Type B pancreatic cell (in vitro differentiated cells): ENCODE measurements at places on chromosomes 3 and 15. TPM values are rescaled to one million over a fixed set of nuclear protein-coding genes. Genes with fewer than 3 reads are reported as not detected.

THPO gene
- 0.41 and 0.52 TPM in 2 replicates for total RNA-seq

GRCh38 chr3:149657926-149658743 lies at the start of gene WWTR1:
Gene WWTR1, minus strand, starts transcription at chr3:149658025. Its CDS starts 719 bp downstream, at chr3:149657306.
- H3K27ac ChIP-seq, result peak within 1 kb of the TSS; percentile 95
- no peaks in the 10 kb centered on the region for H3K27me3 ChIP-seq
- H3K36me3 ChIP-seq, result peaks cover 20% of the 10 kb centered on the region
- DNase-seq, result peak; percentile 88
- peaks cover 52% of the 10 kb centered on the region for H3K4me1 ChIP-seq
- peak within 1 kb of the TSS; percentile 99 for H3K4me3 ChIP-seq

GRCh38 chr15:61668444-61668843 lies 391.8 kb downstream of the VPS13C start:
- no peaks in the 10 kb centered on the region for H3K4me1 ChIP-seq
- no peaks in the 10 kb centered on the region for H3K36me3 ChIP-seq
- no peak overlapping the region for H3K27ac ChIP-seq
- no peak overlapping the region for H3K4me3 ChIP-seq
- DNase-seq, result no peak

DNA sequence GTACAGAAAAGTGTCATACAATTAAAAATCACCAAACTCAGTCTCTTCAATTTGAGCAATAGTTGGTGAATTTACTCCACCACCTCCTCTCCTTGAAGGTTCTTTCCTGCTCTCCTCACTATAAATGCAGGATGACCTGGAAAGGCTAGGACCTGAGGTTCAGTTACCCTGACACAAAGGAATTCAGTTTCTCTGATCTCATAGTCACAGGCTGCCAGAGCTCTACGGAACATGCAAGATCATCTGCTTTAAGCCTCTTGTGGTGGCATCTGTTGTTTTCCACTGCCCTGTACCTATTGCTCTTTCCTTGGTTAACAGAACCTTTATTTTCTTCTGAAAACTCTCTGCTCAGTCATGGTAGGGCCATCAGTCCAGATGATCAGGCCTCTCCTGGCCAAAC lies 4.9 kb upstream of the TP63 start:
- H3K27ac ChIP-seq, result no peak overlapping the region
- no peaks in the 10 kb centered on the region for H3K27me3 ChIP-seq
- H3K4me1 ChIP-seq, result no peaks in the 10 kb centered on the region
- H3K36me3 ChIP-seq, result no peaks in the 10 kb centered on the region

DNA sequence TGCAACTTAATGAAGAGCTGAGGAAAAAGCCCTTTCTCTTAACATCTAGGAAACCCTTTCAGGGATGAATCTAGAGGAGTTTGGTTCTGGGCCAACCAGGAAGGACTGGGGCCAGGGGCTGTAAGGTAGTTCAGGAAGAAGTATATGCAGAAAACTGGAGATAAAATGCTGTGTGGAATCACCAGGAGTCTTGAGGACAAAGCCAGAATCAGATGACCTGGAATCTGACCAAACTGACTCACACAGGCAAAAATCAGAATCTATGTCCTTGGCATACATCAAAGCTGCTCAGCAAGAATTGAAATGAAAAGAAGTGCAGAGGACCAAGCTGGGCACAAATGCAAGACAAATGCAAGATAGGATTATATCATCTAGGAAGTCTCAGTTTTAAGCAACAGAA lies 59.4 kb upstream of the ATP2C1 start:
- H3K27me3 ChIP-seq, result peaks cover 8% of the 10 kb centered on the region
- no peaks in the 10 kb centered on the region for H3K36me3 ChIP-seq
- no peak overlapping the region for H3K27ac ChIP-seq

GRCh38 chr3:180252683-180253082 lies 215.9 kb upstream of the PEX5L start:
- H3K27ac ChIP-seq, result no peak overlapping the region
- no peak overlapping the region for H3K4me3 ChIP-seq
- H3K27me3 ChIP-seq, result no peaks in the 10 kb centered on the region

DNA sequence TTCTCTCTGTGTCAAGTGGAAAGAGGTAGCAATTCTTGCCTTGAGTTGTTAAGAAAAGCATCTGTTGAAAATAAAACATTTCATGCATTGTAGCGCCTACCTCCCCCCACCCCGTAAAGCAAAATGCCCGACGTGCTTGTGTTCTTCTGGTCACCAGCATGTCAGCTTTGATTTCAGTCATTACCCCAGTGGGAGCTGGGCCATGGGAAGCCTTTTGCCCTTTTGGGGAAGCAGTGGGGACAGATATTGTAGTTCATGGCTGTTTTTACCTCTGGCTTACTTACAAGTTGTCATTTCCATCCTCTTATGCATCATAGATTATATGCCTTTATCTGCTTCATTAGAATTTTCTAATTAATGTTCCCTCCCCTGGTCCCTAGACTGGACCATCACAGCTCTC lies 328.7 kb downstream of the RYR3 start:
- H3K4me1 ChIP-seq, result no peaks in the 10 kb centered on the region
- no peaks in the 10 kb centered on the region for H3K36me3 ChIP-seq
- no peak overlapping the region for H3K27ac ChIP-seq
- H3K4me3 ChIP-seq, result no peak overlapping the region
- peaks cover 29% of the 10 kb centered on the region for H3K27me3 ChIP-seq
